IPS DF 6.9 (cell line): ENCODE measurements at places on chromosomes 11 and 22.

- DNase-seq: no peak
Measured at GRCh38 chr22:42056757-42057511, 13.7 kb downstream of the NAGA start.

DNA sequence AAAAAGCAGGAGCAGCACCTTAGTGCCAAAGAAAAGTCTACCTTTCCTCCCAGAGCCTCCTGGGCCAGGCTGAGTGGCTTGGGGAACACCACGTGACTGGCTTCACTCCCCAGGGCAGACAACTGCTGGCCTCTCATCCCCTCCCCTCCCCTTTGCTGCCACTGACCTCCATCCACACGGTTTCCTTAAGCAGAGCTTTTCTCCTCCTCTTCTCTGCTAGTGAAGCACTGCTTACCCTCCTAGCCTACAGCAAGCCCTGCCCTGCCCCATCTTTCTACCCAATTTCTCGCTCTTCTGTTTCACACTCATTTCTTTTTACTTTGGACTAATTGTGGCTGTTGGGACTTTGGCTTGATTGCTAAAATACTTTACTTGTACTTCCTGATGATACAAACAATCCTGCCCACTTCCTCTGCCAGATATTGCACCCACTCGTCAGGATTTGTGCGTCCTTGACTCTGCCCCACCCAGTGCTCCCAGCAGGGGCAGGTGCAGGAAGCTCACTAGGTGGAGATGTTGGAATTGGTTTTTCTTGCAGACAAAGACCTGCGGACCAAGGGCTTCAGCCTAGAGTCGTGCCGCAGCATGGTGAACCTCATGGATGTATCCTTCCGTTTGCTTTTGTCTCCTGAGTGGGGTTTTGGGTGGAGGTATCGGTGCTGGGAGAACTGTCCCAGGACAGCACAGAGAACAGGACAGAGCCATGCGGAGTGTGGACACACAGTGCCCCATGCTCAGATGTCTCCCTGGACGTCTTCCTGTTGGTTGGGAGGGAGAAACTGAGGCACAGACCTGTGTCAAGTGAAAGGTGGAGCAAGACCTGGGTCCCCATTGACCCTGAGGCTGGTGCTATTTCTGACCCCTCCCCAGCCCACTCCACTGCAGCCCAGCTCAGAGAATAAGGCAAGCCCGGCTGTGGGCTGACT, 27.3 kb downstream of the CAPN1 start:
- no peak for DNase-seq

DNA sequence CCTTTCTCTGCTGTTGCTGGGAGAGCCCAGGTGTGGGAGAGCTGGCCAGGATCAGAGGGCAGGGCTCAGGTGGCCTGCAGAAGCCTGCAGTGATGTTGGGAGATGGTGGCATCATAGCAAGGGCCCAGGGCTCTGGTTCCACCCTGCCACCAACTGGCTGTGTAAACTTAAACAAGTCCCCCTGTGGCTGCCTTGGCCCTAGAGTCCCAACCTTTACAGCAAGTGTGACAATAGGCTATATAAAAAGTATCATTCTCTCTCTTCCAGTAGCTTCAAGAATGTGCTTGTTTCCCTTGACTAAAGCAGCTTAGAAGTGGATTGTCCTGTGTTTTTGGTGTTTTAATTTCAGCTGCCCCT, 201.8 kb upstream of the E2F8 start:
- no peak for DNase-seq

GRCh38 chr11:34495724-34496377, 17.7 kb downstream of the ELF5 start:
- DNase-seq: no peak

DNA sequence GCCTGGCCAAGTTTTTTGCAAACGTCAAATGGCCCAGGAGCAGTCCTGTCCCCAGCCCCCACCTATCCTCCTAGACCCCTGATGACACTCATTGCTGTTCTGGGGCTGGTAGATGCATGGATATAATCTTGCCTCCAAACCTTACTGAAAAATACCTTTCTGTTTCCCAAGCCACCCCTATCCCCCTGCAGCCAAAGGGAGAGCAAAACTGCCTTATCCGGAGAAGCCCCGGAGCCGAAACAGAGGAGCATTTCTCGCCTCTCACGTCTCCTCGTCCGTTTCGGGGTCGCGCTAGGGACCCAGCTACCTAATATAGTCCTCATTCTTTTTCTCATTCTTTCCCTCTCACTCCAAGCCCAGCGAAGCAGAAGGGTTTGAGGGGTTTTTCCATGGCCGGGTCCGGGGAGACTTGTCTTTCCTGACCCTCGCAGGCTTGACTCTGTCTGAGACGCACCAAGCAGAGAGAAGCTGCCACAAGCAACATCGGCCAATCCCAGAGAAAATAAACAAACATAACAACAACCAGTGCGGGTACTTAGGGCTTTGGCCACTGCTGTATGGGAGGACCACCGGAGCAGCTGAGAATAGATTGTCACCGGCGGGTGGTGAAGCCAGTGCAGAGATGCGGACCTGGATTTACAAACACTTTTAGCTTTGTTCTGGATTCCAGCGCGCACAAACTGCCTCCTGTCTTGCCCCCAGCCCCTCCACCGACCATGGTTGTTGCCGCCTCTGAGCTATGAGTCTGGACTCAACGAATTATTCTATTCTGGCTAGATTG, 1.6 kb downstream of the BSX start:
- no peak for DNase-seq

DNA sequence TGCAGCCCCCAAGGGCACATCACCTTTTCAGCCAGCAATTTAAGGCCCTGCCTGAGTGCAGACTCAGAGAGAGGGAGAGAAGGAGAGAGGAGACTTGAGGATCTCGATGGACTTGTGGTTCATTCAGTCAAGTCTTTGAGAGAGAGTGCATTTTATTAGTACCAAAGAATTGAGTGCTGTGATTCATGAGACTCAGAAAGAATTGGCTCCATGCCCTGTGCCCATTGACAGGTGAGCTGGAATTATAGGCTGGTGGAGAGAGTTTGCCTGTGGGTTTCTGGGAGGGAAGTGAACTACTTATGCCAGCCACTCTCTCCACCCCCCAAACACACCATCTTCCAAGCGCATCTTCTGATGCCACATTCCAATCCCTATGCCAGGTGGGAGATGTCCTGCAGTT, 236.8 kb downstream of the MN1 start:
- DNase-seq: no peak

DNA sequence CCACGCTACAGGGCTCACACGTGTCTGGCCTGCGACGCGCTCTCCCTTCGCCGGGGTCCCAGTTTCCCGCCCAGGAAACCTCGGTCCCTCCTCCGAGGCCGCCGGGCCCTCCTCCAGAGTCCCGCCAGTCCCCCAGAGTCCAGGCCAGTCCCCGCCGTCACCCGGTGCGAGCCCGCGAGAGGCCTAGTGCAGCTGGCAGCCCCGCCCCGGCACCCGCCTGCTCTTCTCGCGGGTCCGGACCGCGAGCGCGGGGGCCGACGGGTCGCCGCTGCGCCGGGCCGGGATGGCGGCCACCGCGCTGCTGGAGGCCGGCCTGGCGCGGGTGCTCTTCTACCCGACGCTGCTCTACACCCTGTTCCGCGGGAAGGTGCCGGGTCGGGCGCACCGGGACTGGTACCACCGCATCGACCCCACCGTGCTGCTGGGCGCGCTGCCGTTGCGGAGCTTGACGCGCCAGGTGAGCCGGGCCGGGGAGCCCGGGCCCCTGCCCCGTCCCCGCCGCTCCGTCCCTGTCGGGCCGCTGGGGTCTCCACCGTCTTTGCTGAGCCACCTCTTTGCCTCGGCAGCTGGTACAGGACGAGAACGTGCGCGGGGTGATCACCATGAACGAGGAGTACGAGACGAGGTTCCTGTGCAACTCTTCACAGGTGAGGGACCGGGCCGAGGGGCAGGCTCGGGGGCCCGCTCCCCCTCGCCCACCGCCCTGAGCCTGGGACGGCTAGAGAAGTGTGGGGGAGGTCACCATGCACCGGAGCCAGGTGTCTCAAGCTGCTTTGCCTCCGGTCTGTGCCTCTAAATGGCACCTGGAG, at the start of gene PTPMT1:
PTPMT1 (plus strand) TSS at position 260 of the 809 bp plus-strand sequence; CDS start at position 284, 24 bp downstream.
- DNase-seq: no peak

DNA sequence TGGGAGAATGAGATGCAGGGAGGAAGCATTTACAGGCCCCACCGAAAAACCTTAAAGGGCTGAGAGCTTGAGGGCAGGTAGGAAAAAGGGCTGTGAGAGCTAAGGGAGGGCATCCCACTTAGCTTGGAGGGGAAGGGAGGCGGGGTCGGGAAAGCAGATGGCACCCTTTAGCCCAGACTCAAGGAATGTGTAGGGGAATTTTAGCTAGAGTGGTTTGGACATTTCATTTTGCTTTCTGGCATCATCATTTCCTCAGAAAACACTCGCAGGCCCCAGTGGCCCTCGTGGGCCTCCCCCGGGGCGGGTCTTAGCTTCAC, 846 bp upstream of the STIM1 start:
- DNase-seq: no peak

- no peak for DNase-seq
Measured at GRCh38 chr11:45184640-45185039, 38.2 kb downstream of the PRDM11 start.

DNA sequence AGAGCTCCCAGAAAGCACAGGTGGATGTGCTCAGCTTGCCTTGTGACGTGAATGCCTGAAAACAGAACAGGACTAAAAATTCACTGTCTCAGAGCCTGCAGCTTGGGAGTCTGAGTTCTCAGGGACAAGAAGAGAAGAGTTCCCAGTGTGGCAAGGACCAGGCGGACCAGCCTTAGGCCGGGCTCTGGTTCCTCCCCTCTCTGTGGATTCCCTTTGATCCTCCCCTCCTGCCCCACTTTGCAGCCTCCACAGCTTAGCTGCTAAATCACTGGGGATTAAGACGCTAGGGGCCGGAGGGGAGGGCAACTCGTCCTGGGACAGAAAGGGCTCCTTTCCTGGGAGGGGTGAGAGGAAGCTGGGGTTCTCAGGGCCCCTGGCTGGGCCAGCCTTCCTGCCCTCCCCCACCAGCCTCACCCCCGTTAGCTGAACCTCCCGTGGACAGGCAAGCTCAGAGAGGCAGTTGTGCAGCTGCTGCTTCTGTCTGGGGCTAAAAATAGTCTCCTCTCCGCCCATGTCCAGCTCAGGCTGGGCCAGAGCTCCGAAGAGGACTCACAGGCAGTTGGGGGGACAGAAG, 29.9 kb upstream of the JAM3 start:
- no peak for DNase-seq

DNA sequence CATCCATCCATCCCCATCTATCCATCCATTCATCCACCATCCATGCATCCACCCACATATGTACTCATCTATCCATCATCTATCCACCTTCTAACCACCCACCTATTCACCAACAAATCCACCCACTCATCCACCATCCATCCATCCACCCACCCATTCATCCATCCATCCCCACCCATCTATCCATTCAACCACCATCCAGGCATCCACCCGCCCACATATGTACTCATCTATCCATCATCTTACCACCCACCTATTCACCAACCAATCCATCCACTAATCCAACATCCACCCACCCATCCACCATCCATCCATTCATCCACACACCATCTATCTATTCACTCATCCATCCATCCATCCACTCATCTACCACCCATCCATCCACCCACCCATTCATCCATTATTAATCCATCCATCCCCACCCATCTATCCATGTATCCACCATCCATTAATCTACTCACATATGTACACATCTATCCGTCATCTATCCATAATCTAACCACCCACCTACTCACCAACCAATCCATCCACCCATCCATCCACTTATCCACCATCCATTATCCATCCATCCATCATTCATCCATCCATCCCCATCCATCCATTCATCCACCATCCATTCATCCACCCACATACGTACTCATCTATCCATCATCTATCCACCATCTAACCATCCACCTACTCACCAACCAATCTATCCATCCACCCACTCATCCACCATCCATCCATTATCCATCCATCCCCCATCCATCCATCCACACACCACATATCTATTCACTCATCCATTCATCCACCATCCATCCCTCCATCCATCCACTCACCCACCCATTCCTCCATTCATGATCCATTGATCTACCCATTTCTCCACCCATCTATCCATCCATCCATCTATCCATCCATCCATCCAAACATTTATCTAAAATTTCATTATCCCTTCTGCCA, 940.0 kb downstream of the BRD1 start:
- DNase-seq: no peak

DNA sequence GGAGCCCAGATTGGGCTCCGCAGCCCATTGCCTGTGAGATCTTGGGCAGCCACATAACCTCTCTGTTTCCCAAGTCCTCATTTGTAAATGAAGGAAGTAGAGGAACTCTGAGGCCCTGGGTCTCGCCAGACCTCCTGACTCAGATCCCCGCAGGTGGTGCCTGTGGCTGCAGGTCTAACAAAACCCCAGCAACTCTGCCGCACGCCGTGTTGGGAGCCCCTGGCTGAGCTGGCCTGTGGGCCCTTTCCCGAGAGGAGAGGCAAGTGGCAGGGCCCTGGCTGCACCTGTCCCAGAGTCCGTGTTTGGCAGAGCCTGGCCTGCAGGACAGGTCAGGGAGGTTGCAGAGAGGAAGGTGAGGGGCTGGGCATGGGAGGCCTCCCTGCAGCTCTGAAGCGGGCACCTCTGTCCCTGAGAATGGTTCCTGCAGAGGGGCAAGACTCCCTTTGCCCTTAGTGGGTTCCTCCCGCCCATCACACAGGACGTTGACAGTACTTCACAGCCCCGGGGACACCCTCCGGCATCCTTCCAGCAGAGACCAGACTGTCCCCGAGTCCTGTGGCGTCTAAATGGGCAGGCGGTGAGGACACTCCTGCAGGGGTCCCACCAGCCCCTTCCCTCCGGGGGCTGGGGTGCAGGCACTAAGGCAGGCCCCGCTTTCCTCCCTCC, 67.7 kb downstream of the ARHGAP8 start:
- DNase-seq: no peak

DNA sequence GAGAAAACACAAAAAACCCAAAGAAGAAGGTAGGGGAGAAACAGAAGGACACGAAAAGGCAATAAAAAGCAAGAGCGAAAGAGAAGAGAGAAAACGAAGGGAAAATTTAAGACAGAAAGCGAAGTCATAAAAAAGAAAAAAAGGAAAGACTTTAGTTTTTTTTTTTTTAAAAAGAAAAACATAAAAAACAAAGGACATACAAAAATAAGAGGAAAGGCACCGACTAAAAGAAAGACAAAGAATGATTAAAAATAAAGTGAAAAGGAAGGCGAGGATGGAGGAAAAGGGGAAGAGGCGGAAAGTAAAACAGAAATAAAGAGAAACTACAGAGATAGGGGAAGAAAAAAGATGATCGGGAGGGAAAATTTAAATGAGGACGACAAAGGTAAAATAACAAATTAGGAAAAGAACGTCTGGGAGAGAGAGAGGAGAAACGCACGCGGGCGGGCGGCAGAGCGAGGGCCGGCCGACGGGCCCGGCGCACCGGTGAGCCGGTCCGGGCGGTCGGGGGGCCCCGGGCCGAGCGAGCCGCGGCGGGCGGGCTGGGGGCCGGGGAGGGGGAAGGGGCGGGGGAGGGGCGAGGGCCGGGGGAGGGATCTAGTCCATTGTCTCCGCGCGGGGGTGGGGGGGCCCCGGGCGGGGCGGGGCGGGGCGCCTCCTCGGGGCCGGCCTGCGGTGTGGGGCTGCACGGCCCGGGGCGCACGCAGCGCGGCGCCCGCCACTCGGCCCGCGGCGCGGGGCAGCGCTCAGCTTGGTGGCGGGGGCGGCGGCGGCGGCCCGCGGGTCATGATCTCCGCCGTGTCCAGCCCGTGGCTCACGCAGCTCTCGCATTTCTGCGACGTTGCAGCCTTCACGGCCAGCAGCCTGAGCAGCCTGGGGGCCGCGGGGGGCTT, at the start of gene TBX1:
TBX1 (plus strand) TSS at position 721 of the 893 bp plus-strand sequence; CDS start at position 787, 66 bp downstream.
- DNase-seq: no peak
